ENCODE measurements at places on chromosomes 1 and 21. TPM values are rescaled to one million over a fixed set of nuclear protein-coding genes. Genes with fewer than 3 reads are reported as not detected.

GRCh38 chr1:220698607-220699016, 8.4 kb downstream of the C1orf115 start:
- DNase-seq: no peak

DNA sequence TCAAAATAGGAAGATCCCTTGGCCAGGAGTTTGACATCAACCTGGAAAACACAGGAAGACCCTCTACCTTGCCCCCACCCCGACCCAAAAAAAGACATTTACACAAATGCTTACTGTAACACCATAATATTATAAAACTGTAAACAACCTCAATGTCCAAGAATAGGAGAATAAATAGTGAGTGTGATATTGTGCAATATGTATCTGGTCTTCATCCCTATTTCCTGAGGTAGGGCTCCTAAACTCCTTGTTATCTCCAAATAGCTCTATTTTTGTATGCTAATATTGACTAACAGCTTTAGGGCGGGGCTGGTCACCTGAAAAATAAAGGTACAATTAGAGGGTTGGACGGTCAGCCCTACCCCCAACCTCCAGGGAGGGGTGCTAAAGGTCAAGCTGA, 23.5 kb downstream of the RSBN1 start:
- no peak for DNase-seq

DNA sequence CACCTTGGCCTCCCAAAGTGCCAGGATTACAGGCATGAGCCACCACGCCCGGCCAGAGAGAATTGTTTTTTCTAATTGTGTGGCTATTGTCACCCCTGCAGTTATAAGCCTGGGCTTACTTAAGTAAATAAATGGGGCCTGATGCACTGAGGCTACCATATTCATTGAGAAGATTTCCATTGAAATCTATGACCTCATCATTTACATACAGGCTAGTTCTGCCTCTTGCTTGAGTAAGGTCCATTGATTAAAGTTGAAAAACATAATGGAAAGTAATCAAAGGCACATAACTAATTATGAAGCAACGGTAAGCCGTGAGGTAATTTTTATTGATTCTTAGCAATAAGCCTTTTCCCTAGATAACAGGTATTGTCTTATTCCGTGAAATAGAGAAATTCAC, 788.9 kb downstream of the ADGRL2 start:
- DNase-seq: no peak

The CDC20 gene
- 155 TPM for total RNA-seq

The ASCL5 gene
- total RNA-seq: not detected
